Psoas muscle (tissue), 8 donors: ENCODE measurements at places on chromosomes 13 and 19. TPM values are rescaled to one million over a fixed set of nuclear protein-coding genes. Genes with fewer than 3 reads are reported as not detected.

- peak overlapping the region; percentile 76 for H3K4me3 ChIP-seq
- no peaks in the 10 kb centered on the region for H3K36me3 ChIP-seq
- H3K27ac ChIP-seq: peak overlapping the region; percentile 95
- H3K27me3 ChIP-seq: no peaks in the 10 kb centered on the region
- peaks cover 8% of the 10 kb centered on the region for H3K4me1 ChIP-seq
- DNase-seq: peak; percentile 85
Observed at GRCh38 chr19:13155472-13156359, 5.5 kb downstream of the IER2 start.

ZSCAN1 gene
- polyA plus RNA-seq: not detected

NR2C2AP gene
- 21.9 TPM for polyA plus RNA-seq

DNA sequence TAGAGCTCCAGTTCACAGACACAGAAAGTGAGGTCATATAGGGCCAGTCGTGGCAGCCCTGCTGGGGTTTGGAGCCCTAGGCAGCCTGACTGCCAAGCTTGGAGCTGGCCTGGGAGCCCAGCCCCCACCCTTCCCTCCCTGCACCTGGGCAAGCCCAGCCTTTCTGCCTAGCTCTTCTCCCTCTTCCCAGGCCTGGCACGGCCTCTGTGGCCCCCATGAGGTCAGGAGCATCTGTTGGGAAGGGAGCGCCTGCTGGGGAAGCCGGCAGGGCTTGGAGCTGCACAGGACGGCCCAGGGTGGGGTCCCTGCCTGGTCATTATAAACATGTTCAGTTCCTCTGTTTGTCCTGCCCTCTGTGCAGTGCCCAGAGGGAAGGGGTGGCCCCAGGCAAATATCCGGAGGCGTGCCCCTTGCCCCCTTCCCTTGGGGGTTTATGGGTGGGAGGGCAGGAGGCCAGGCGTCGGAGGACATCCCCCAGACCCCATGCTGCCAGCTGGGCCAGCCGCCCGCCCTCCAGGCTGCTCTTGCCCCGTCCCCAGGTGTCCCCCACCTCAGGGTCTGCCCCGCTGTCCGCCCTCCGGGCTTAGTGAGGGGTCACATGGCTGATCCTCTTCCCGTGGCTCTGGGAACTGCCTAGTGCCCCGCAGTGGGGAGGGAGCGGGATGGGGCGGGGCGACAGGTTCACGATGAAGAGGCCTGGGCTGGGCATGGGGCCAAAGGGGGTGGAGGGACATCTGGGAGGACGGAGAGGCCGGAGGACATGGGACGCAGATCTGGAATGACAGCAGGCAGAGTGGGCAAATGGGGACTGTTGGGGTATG, 30.0 kb upstream of the NCCRP1 start:
- no peaks in the 10 kb centered on the region for H3K36me3 ChIP-seq
- no peaks in the 10 kb centered on the region for H3K4me1 ChIP-seq
- DNase-seq: no peak
- H3K27ac ChIP-seq: no peak overlapping the region

ZNF543 gene
- 2.0 TPM for polyA plus RNA-seq
